ENCODE measurements at places on chromosomes 16 and 17.

GRCh38 chr17:80797741-80798594 lies 193.7 kb upstream of the CHMP6 start:
- no peak overlapping the region for H3K4me3 ChIP-seq
- no peaks in the 10 kb centered on the region for H3K4me1 ChIP-seq
- no peaks in the 10 kb centered on the region for H3K36me3 ChIP-seq
- H3K27me3 ChIP-seq: no peaks in the 10 kb centered on the region

GRCh38 chr16:85809645-85810044 lies 10.2 kb downstream of the COX4I1 start:
- H3K4me3 ChIP-seq: no peak overlapping the region
- H3K27ac ChIP-seq: no peak overlapping the region
- H3K36me3 ChIP-seq: peaks cover 9% of the 10 kb centered on the region
- H3K27me3 ChIP-seq: no peaks in the 10 kb centered on the region

DNA sequence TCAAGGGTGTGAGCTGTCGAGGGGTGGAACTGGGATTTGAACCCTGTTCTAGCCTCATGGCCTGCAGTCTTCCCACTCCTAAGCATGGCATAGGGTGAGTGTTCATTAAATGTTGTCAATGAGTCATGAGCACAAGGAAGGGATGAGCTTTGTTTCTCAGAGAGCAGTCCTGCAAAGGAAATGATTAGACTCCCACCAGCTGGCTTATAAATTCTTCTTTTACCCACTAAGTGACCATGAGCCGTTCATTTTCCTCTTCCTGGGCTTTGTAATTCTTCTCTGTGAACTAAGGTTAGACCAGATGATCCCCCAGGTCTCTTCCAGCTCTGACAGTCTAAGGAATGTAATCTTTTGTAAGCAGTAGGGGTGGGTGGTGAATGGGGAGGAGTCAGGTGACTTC lies 47.9 kb upstream of the HNF1B start:
- no peaks in the 10 kb centered on the region for H3K27me3 ChIP-seq
- H3K4me1 ChIP-seq: no peaks in the 10 kb centered on the region
- H3K4me3 ChIP-seq: no peak overlapping the region
- no peak for DNase-seq

DNA sequence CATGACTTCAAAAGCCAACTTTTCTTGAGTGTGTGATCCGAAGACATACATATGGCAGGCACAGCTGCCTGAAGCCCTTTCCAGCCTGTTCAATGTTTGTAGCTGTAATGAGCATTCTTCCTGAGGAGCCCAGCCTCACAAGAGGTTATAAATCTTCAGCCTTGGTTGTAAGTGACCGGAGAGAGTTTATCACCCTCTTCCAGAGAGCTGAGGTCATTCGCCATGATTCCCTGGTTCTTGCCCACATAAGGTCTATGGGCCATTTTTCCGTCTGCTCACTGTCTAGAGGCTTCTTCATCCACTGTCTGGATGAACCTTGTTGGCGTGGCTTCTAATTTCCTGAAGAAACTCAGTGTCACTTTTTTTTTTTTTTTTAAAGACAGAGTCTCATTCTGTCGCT lies 9.7 kb upstream of the CSF3 start:
- no peaks in the 10 kb centered on the region for H3K36me3 ChIP-seq
- no peaks in the 10 kb centered on the region for H3K4me1 ChIP-seq
- H3K4me3 ChIP-seq: no peak overlapping the region
- no peaks in the 10 kb centered on the region for H3K27me3 ChIP-seq
- no peak overlapping the region for H3K27ac ChIP-seq
- DNase-seq: no peak

- H3K27me3 ChIP-seq: no peaks in the 10 kb centered on the region
- H3K4me1 ChIP-seq: no peaks in the 10 kb centered on the region
- no peak overlapping the region for H3K4me3 ChIP-seq
- H3K36me3 ChIP-seq: no peaks in the 10 kb centered on the region
- no peak overlapping the region for H3K27ac ChIP-seq
Measured at GRCh38 chr16:85123891-85124635, 11.8 kb upstream of the CIBAR2 start.

GRCh38 chr17:82194765-82195164 lies 17.9 kb downstream of the CCDC57 start:
- H3K36me3 ChIP-seq: peaks cover 6% of the 10 kb centered on the region
- no peak for DNase-seq
- H3K4me3 ChIP-seq: no peak overlapping the region

- no peaks in the 10 kb centered on the region for H3K27me3 ChIP-seq
- no peak overlapping the region for H3K27ac ChIP-seq
- H3K4me1 ChIP-seq: no peaks in the 10 kb centered on the region
Measured at GRCh38 chr16:87538160-87538559, 45.3 kb upstream of the ZCCHC14 start.

GRCh38 chr17:542943-543342 lies 171.7 kb downstream of the VPS53 start:
- no peaks in the 10 kb centered on the region for H3K36me3 ChIP-seq
- no peak for DNase-seq
- H3K4me1 ChIP-seq: no peaks in the 10 kb centered on the region
- H3K27ac ChIP-seq: no peak overlapping the region
- H3K4me3 ChIP-seq: no peak overlapping the region
- H3K27me3 ChIP-seq: no peaks in the 10 kb centered on the region

GRCh38 chr16:14486520-14487303 lies 143.3 kb downstream of the PARN start:
- no peak overlapping the region for H3K4me3 ChIP-seq
- no peaks in the 10 kb centered on the region for H3K4me1 ChIP-seq
- H3K27ac ChIP-seq: no peak overlapping the region
- DNase-seq: peak; percentile 85
- peaks cover 2% of the 10 kb centered on the region for H3K36me3 ChIP-seq

DNA sequence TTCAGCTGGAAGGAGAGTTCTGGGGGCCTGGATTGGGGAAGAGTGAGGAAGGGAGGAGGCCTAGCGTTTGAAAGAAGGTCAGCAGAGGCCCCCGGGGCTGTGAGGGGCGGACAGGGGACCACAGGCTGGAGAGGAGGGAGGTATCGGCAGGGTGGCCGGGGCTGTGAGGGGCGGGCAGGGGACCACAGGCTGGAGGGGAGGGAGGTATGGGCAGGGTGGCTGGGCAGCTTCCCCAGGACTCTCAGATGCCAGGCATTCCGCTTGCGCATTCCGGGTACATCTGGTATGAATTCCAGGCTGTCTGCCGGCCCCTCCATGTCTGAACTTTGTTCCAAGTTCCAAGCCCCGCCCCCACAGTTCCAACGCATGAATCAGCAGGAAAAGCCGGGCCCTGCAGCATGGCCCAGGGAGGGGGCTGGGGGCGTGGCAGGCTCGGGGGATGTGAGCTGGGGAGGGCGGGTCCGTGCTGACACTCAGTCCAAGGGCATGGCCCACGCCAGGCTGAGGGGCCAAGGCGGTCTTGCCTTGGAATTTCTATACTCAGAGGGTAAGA lies 4.3 kb upstream of the TLCD2 start:
- H3K27ac ChIP-seq: no peak overlapping the region
- no peaks in the 10 kb centered on the region for H3K36me3 ChIP-seq
- no peaks in the 10 kb centered on the region for H3K27me3 ChIP-seq
- no peaks in the 10 kb centered on the region for H3K4me1 ChIP-seq
- DNase-seq: peak; percentile 99

DNA sequence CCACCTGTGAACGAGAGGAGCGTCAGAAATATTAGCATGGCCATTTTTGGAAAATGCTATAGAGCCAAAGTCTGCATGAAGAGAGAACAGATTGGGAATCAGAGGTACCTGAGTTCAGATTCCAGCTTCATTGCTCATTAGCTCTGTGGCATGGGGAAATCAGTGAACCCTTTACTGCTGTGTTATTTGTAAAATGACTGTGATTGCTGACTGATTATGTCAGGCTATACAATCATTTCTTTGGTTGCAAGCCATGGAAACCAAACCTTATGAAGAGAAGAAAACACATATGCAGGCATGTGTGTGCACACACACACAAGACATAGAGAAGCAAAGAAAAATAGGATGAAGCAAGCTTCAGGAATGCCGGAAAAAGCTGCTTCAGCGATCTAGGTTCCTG lies 101.4 kb upstream of the HSBP1 start:
- no peak overlapping the region for H3K27ac ChIP-seq
- DNase-seq: no peak
- H3K4me1 ChIP-seq: peaks cover 2% of the 10 kb centered on the region
- no peak overlapping the region for H3K4me3 ChIP-seq
- no peaks in the 10 kb centered on the region for H3K27me3 ChIP-seq
- no peaks in the 10 kb centered on the region for H3K36me3 ChIP-seq

GRCh38 chr17:19678581-19679453 lies 30.3 kb downstream of the ALDH3A2 start:
- no peak for DNase-seq
- no peaks in the 10 kb centered on the region for H3K4me1 ChIP-seq
- no peak overlapping the region for H3K4me3 ChIP-seq
- H3K27me3 ChIP-seq: no peaks in the 10 kb centered on the region
- H3K27ac ChIP-seq: no peak overlapping the region

GRCh38 chr17:81123052-81124048 lies 42.0 kb upstream of the PVALEF start:
- H3K27me3 ChIP-seq: no peaks in the 10 kb centered on the region
- H3K27ac ChIP-seq: no peak overlapping the region
- no peak overlapping the region for H3K4me3 ChIP-seq
- H3K4me1 ChIP-seq: no peaks in the 10 kb centered on the region

Data from aorta (tissue), 5 donors.